ENCODE measurements at places on chromosomes 11 and 22.

GRCh38 chr11:106480581-106481190, 403.2 kb downstream of the AASDHPPT start:
- peak; percentile 60 for DNase-seq

DNA sequence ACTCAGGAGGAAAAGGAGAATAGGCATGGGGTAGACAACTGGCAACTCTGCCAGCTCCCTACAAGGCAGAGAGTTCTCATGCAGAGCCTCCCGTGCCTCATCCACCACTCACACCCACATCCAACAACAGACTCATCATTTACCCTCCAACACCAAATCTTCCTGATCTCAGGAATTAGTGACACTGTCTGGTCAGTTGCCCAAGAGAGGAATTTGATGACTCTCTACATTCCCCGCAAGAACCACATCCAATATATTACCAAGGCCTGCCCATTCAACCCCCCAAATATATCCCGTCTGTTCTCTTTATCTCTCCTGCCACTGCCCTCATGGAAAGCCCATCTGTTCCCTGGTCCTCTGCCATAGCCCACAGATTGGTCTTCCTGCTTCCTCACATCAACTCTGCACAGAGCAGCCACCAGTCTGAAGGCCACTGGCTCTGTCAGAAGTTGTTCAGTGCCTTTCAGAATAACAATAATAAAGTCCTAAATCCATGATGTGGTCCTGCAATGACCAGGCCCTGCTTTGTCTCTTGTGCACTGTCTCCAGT, 57.5 kb upstream of the CD82 start:
- DNase-seq = no peak

- DNase-seq = no peak
These were observed 6.3 kb downstream of the BEST1 start for GRCh38 chr11:61956191-61957020.

DNA sequence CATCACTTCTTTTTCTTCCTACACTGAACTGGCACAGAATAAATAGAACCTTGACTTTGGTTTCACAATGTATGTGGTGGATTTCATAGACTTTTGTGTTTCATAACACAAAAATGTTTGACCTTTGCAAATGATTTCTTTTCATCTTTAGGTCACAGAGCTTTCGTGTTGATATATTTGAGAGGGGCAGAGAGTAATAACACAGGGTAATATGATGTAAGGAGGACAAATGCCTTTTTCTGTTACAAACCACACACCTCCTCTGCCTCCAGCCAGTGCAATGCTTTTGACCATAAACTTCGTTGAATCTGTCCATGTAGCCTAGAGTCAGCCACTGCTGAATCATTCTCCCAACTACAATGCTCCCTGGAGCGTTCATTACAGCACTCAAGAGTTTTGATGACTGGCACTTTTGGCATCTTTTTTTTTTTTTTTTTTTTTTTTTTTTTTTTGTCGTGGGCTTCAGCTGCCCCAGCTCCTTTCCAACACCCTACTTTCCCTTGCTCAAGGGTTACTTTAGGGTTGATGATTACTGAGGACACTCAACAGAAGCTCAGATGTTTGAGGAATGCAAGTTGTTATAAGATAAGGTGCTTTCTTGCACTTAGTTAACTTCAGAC, 11.4 kb upstream of the CAT start:
- peak; percentile 93 for DNase-seq

DNA sequence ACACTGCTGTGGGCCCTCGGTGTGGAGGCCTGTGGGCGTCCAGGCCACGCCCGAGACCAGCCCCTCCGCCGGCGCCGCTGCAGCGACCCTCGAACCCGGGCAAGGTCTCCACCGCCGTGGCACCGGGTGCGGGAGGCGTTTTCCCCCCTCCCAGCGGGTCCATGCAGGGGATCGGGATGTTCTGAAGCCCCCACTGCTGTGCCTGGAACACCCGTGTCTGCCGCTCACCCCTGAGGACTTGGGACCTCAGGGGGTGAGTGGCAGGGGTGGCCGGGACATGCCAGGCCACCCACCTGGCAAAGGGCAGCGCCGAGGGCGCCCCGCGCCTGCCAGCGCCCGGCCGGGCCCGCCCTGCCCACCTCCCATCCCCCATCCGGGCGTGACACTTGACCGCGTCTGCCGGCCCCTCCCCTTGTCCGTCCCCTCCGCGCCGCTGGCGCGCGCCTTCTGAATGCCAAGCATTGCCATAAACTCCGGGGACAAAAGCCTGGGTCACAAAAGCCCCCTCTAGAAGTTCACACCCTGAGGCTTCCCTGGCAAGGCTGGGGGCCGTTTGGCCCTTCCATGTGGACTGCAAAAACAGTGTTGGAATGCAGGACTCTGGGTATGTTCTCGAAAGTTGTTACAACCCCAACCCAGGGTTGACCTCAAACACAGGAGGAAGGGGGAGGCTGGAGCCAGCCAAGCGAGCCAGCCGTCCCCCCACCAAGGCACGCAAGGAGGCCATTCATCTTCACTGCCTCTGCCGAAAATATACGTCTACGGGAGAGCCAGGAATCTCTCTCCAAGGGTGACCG, 819 bp upstream of the KCNQ1OT1 start:
- DNase-seq = peak; percentile 26

- DNase-seq = no peak
These were observed 9.0 kb downstream of the OR51S1 start for GRCh38 chr11:4839851-4840549.

- DNase-seq = no peak
These were observed 594.8 kb upstream of the ANO3 start for GRCh38 chr11:25737071-25737675.

DNA sequence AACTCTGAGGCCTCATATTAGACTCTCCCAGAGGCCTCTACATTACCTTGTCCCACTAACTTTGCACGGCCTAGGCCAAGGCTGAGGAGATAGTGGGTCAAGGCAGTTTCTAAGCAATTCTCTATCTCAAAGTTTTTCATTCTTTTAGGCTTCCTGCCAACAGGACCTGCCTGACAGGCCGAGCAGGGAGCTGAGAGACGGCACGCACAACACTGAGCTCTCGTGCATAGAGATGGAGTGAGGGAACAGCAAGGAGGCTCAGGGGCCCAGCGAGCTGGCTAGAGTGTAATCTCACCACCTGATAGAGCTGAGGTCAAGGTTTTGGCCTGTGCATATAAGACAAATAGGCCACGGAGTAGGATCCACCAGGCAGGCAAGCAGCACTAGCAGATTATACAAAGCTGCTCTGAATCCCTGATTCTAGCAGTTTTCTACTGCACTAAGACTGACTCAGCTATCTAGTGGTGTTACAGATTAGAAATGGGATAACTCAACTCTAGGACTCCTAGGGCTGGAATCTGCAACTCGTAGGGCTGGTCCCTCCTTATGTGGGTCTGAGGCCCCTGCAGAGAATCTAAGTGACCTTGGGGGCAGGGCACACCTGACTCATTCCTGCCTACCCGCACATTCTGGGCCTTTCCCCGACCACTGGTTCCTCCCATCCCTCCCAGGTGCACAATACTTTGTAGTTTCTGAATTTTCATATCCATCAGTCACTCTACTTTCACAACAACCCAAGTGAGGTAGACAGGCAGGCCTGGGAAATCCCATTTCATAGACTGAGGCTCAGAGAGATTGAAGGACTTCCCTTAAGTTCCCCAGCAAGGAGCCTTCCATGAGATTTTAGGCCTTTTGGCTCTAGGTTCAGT, 1.7 kb downstream of the CYB5R2 start:
- DNase-seq = no peak
